ENCODE measurements at places on chromosomes 12 and 14.

DNA sequence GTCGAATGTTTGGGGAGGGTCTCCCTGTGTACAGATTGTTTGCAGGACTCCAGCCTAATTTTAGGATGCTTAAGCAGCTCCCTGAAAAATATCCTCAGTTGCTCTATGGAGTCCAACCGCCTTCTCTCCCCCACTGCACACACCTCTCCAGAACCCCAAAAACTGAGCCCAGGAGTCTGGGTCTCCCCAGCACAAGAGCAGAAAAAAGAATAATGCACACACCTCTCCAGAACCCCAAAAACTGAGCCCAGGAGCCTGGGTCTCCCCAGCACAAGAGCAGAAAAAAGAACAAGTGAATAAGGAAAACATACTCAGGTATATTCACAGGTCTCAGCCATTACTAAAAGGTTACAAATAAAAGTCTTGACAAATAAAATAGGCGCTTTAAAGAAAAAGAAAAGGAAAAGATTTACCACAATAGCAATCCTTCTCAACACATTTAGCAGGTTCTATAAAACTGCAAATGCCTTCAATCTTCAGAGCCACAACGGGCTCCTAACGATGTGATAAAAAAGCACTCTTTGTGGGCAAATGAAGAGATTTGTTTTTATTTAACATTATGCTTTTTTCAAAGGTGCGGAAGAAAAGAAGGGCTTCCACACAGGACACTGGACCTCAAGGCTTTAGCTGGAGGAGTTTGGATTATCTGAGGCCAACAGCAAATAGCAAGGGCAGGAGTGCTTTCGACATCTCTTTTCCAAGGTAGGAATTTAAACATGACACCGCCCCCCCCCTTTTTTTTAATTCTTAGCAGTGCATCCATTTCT, 8.2 kb downstream of the BCL11B start:
- no peak for DNase-seq

DNA sequence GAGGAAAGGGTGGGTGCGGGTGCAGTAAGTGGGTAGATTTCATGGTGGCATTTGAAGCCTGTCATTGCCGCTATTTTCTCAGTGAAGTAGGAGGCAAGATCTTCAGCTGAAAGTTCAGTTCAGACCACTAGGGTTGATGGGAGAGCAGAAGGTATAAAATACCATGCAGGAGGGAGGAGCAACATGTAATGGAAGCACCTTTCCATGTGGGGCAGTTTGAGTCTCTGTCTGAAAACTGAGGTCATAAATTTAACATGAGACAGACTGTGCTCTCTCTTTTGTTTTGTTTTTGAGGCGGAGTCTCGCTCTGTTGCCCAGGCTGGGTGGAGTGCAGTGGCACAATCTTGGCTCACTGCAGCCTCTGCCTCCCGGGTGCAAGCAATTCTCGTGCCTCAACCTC, 22.7 kb downstream of the LRRC74A start:
- no peak for DNase-seq

GRCh38 chr14:77355811-77356210, 21.1 kb downstream of the TMED8 start:
- DNase-seq, result no peak

- DNase-seq, result no peak
These were observed 18.6 kb upstream of the TMEM106C start for GRCh38 chr12:47944685-47945340.

DNA sequence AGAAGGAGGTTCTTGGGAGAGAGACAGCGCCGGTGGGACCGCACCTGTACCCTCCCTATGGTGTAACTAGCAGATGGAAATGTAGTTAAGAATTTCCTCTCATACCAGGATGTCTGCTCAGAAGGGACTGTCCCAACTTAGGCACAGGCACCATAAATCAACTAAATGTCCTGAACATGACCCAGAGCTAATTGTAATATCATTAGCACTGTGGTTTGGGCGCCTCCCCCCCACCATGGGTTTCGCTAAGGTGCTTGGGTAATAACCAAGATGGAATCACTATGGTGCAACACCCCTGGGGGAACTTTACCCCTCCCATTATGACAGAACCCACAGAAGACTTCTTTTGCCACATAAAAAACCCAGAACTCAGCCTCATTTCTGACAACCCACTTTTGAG, 15.9 kb downstream of the ZNF641 start:
- no peak for DNase-seq

GRCh38 chr14:21965042-21965441, 291.4 kb upstream of the OR4E1 start:
- DNase-seq, result no peak
